H7 (cell line): ENCODE measurements at places on chromosomes 11 and 22.
A peak's percentile ranks its signal among the peaks of the same experiment; 100 is the strongest.

DNA sequence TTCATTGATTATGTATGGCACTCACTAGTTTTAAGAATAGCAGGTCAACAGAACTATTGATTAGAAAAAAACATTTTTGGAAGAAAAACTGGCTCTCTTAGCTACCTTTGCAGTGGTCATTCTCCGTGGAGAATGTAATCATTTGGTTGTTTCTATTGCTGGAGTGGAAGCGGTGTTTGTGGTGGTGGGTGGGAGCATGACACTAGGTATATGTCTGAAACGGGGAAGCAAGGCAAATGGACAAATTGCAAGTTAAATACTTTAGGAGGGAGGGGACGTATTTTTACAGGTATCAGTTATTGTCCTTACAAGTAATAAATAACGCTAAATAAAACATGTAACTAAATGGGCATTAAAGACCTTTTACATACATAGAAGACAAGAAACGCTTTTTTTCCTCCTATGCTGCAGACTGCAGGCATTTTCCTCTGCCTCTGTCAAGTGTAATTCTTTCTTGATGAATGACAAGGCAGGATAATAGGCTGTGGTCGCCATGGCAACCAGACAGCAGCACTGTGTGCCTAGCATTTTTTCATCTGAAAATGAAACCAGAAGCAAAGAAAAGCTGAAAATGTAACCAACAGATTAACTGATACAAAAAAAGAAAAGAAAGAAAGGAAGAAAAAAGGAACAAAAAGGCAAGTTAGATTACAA lies 46.2 kb downstream of the BLID start:
- DNase-seq, result peak; percentile 25

DNA sequence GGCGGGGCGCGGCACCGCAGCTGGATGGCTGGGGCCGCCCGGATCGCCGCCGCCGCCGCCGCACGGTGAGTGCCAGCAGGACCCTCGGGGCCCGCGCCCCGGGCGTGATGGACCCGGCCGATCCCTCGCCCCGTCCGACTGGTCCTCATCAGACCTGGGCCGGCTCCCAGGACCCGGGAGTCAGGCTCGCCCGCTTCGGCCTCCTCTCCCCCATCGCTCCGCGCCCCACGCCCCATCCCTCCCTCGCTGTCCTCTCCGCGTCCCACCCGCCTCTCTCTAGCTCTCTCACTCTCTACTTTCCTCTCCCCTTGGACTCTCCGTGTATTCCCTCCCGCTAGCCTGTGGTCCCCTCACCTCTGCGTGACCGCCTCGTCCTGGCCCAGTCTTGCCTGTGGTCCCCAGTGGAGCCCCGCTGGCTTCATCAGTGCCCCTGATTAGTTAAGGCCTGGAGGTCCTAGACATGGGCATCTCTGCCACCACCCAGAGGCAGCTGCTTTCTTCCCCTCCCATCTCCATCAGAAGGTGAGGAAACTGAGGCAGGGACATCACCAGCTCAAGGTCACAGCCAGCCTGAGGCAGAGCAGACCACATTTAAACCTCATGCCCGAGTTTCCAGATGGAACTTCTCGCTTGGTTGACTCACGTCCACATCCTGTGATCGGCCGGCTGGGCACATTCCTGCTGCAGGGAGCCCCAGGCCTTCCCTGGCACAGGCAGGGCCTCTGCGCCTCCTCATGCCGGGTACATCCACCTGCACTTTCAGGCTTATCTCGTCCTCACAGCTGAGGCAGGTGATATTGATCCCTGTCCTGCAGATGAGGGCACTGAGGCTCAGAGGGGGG lies 429 bp downstream of the SLC39A13 start:
- peak; percentile 69 for DNase-seq

GRCh38 chr11:68160100-68160695 lies 39.0 kb upstream of the CHKA start:
- DNase-seq, result no peak

- no peak for DNase-seq
Observed at GRCh38 chr11:134207538-134208239, 16.1 kb downstream of the NCAPD3 start.
